Urinary bladder (tissue), 4 donors: ENCODE measurements at places on chromosomes 13 and 19. TPM values are rescaled to one million over a fixed set of nuclear protein-coding genes. Genes with fewer than 3 reads are reported as not detected.

The PRR19 gene
- total RNA-seq, result not detected

The PSG3 gene
- not detected for total RNA-seq

The OVOL3 gene
- total RNA-seq, result not detected

The TBC1D4 gene
- total RNA-seq, result 28.7 TPM

The LRRC25 gene
- 2.9 TPM for total RNA-seq
